ENCODE measurements at places on chromosomes 2 and 18.
A peak's percentile ranks its signal among the peaks of the same experiment; 100 is the strongest.

DNA sequence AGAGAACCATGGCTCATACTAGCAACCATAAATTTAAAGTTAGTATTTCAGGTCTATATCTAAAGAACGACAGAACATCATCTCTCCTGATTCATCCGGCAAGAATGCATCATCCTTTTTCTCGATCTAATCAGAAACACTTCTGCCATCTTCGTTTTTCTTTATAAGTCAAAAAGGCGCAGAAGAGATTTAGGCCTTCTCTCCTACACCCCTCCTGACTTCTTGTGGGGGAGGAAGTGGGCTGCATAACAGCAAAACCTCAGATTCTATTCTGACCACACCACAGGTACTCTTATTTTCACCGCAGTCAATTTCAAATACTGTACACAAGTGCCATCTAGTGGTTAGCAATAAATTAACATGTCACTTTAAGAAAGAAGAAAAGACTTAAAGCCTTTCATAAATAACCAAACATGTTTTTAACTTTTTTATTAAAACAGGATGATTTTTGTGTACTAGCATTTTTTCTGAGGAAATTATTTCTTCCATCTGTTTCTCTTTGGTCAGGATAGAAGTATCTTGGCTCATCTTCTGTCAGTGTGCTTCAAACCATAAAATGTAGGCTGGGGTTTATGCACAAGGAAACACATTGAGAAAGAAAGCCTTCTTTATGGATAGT, 48.4 kb upstream of the PIK3C3 start:
- peak; percentile 49 for DNase-seq

- no peak for DNase-seq
These were observed 37.7 kb downstream of the LHCGR start for GRCh38 chr2:48717846-48718245.

GRCh38 chr2:36820942-36821605, 124.6 kb downstream of the VIT start:
- no peak for DNase-seq

- no peak for DNase-seq
These were observed 10.2 kb upstream of the GPC1 start for GRCh38 chr2:240425236-240425615.

DNA sequence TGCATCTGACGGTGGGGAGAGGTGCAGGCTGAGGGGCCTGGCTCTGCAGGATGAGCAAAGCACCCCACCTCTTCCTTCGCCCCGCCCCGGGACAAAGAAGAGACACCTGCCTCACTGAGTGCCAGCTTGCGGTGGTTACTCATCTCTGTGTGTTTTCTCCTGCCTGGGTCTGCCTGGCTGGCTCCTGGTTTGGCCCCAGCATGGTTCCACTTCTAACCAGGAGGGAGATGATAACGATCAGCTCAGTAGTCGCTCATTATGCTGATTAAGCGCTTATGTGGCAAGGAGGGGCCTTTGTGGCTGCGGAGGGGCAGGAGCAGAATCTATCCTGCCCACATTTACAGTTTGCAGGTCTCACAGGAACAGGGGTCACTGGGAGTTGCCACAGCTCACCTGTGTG, 68.7 kb upstream of the EDAR start:
- DNase-seq: no peak

DNA sequence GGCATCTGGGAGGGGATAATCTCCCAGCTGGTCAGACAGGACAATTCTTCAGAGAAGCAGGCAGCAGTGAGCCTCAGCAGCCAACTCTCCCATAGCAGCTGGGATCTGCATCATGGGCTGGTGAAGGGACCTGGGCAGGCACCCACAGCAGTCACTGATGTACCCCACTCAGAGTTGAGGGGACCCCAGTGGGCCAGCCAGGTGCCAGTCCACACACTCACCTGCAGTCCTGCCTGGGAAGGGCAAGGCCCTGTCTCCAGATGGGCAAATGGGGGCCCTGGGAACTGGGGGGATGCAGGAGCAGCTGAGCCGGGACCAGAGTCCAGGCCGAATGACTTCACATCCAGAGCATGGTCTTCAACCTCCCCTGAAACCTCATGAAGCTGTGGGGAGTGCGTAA, 170.4 kb downstream of the ZFP36L2 start:
- no peak for DNase-seq

- DNase-seq: no peak
These were observed 11.3 kb downstream of the SLC14A2 start for GRCh38 chr18:45626330-45627203.

GRCh38 chr18:44740000-44740399, 59.3 kb downstream of the SETBP1 start:
- no peak for DNase-seq

GRCh38 chr2:9758741-9759140, 84.5 kb upstream of the TAF1B start:
- no peak for DNase-seq

- DNase-seq: no peak
These were observed 38.7 kb upstream of the MEX3C start for GRCh38 chr18:51236225-51236624.

DNA sequence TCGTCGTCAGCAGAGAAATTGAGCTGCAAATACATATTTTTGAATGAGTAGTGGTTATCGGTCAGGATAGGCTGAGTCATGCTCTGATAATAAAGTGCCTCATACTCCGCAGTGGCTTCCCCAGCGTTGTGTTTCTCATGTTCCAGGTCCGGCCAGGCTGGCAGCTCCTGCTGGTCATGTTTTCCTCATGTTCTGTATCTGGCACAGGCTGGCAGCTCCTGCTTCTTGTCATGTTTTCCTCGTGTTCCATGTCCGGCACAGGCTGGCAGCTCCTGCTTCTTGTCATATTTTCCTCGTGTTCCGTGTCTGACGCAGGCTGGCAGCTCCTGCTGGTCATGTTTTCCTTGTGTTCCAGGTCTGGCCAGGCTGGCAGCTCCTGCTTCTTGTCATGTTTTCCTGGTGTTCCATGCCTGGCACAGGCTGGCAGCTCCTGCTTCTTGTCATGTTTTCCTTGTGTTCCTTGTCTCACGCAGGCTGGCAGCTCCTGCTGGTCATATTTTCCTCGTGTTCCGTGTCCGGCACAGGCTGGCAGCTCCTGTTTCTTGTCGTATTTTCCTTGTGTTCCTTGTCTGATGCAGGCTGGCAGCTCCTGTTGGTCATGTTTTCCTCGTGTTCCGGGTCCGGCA, 148.9 kb downstream of the ATP9B start:
- DNase-seq: no peak

DNA sequence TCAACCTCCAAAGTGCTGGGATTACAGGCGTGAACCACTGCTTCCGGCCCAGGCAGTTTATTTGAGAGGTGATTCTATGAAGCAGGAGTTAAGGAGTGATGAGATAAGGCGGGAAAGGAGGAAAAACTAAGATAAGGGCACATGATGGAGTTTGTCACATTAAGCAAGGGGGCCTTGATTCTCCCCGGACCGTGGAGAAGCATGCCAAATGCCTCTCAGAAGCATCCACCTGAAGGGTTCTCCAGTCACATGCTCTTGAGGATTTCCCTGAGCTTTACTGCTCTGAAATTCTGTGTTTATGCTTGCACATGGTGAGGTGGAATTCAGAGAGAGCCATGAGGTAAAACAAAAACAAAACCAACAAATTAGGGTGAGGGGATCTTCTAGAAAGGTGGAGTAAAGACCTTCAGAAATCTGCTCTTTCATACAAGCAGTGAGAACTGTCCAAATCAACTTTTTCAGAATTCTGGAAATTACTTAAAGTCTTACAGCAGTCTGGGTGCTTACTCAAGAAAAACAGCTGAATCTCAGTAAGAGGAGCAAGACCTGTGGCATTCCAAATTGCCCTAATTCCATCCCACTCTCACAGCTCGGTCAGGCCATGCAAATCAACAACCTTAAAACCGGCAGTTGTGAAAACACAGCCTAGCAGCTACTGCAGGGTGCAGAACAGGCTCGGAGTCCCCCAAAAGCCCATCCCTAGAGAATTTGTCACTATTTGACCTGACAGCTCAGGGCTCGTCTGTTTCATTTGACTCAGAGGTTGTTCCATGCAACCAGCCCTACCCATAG, 69.1 kb upstream of the CTLA4 start:
- no peak for DNase-seq

DNA sequence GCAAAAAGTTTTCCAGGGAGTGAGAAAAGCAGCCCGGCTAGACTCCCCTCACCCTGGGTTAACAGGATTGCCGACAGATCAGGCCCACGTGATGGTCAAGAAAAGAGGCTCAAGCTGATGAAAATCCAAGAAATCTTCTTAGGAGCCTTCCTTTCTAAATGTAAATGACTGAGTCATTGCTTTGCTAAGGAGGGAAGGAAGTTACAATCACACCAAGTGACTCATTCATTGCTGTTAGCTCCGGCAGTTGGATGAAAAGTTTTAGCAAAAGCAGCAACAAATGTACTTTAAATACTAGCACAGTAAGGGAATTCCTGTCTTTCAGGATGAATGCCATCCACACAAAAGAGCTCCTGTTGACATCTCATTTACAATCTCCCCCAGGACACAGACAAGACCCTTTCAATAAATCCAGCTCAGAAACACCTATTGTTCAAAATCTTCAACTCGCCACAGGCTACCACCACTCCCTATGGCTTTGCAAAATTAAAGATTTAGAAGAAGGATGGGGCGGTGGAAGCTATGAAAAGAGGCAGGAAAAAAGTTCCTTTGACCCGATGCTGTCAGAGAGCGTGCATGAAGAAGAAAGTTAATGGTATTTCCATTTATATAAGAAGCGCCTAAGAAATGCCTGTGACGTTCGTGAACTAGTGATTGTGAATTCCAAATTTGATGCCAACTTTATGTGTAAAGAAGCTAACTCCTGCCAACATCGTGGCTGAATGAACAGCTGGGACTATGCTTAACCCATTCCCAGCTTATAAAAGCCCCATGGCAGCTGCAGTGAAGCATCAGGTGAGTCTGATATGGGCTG, 153.7 kb downstream of the TGIF1 start:
- peak; percentile 85 for DNase-seq

GRCh38 chr2:152655880-152656279, 61.4 kb downstream of the PRPF40A start:
- no peak for DNase-seq

Data from AML-193 (cell line).